Activated T-helper 1 cell treated with anti-CD3 and anti-CD28 coated beads, Interleukin-12 subunit alpha, Interleukin-12 subunit beta, Interleukin-2, Interleukin-4 antibody, amounts not matched to agents 30 ng/mL and 10 ng/mL and 1 ng/mL, durations not matched to agents 14 hours and 24 hours and 36 hours (primary cell): ENCODE measurements at places on chromosomes 2 and 18.

DNA sequence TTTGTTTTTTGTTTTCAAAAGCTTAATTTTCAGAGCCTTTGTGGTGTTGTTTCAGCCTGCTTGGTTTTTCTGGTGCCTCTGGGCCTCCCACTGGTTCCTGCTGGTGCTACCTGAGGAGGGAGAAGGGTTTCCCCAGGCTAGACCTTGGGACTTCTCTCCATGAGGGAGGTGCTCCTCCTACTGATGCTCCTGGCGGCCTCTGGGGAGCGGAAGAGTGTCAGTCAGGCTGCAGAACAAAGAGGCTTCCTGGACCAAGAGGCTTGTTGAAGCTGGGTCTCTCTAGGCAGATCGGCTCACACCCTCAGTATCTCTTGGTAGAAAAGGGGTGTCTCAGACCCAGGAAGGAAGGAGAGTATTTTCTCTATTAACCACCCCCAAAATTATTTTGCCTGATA lies 32.2 kb downstream of the RFX8 start:
- no peak for DNase-seq

DNA sequence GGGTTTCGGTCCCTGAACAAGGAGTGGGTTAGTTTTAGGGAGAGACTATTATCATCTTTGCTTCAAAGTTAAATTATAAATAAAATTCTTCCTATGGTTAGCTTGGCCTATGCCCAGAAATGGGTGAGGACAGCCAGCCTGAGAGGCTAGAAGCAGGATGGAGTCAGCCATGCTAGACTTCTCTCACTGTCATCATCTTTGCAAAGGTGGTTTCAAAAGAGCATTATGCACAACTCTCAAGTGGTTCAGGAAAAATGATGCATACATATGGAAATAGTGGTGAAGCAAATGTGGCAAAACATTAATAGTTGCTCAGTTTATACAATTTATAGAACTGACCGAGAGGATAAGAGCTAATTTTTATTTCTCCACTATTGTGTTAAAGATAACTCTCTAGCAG lies 283.9 kb upstream of the FBXO11 start:
- no peak for DNase-seq

DNA sequence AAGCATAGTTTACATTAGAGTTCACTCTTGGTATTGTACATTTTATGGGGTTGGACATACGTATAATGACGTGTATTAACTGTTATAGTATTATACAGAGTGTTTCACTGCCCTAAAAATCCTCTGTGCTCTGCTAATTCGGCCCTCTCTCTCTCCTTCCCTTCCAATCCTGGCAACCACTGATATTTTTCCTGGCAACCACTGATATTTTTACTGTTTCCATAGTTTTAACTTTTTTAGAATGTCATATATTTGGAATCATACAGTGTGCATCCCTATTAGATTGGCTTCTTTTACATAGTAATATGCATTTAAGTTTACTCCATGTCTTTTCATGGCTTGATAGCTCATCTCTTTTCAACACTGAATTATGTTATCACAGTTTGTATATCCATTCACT lies 526.7 kb downstream of the RIT2 start:
- no peak for DNase-seq

GRCh38 chr18:35827275-35827902 lies 145.1 kb upstream of the RMP24 start:
- no peak for DNase-seq

- DNase-seq, result no peak
Measured at GRCh38 chr18:12692206-12692605, 10.3 kb downstream of the CEP76 start.

- DNase-seq, result peak; percentile 33
Measured at GRCh38 chr2:70995426-70995729, 705 bp upstream of the TEX261 start.

DNA sequence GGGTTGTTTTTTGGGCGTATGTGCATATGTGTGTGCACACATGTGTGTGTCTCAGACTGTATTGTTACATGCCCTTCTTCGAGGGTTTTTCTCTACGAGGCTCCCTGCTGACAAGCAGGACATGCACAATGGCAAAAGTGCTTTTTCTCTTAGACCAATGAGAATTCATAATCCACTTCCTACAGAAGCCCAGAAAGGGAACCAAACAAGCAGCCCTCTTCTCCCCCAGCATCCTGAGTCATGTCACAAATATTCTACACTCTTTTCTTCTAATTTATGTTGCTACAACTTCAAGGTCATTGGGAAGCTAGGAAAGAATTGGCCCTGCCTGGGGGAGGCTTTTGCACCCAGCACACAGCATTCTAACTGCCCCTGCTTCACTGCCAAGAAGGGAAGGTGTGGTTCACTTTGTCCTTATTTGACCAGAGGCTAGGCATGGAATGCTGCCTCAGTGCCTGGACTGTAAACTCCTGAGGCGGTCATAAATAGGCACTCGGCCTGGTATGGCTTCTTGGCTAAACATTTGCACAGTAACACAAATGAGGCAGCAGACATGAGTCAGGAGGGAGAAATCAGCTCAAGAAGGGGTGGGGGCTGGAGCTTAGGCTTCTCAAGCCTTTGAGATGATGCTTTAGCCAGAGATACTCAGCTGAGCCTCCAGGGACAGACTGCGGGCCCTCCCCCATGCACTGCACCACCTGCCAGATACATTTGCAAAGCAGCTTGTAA lies 92.7 kb upstream of the KLF7 start:
- no peak for DNase-seq

DNA sequence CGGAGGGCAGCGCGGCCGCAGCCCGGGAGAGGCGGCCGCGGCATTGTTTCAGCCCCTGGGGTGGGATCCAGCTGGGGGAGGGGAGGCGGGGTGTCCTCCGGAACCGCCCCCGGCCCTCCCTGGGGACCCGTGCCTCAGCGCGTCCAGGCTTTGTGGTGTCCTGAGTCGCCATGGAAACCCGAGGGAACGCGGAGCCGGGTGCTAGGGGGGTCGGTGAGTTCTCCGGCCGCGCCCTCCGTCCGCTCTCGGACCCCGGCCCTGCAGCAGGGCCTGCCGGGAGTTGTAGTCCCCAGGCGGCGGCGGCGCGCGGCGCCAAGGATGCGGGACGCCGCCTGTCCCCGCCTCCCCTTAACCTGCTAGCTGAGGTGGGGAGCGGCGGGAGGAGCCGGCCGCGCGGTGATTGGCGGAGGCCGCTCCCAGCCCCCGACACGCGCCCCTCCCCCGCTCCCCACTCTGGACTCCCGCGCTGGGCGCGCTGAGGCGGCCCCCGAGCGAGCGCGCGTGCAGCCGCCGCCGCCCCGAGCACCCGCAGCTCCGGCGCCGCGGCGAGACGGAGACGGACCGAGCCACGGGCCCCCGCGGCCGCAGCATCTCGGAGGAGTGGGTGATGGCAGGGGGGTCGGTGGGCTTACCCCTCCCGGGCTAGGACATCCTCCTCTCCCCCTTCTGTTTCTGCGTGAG lies at the start of gene DPYSL5:
DPYSL5 (plus strand) TSS at position 478 of the 681 bp plus-strand sequence. CDS start 50,368 bp downstream, outside the sequence.
- DNase-seq, result no peak

DNA sequence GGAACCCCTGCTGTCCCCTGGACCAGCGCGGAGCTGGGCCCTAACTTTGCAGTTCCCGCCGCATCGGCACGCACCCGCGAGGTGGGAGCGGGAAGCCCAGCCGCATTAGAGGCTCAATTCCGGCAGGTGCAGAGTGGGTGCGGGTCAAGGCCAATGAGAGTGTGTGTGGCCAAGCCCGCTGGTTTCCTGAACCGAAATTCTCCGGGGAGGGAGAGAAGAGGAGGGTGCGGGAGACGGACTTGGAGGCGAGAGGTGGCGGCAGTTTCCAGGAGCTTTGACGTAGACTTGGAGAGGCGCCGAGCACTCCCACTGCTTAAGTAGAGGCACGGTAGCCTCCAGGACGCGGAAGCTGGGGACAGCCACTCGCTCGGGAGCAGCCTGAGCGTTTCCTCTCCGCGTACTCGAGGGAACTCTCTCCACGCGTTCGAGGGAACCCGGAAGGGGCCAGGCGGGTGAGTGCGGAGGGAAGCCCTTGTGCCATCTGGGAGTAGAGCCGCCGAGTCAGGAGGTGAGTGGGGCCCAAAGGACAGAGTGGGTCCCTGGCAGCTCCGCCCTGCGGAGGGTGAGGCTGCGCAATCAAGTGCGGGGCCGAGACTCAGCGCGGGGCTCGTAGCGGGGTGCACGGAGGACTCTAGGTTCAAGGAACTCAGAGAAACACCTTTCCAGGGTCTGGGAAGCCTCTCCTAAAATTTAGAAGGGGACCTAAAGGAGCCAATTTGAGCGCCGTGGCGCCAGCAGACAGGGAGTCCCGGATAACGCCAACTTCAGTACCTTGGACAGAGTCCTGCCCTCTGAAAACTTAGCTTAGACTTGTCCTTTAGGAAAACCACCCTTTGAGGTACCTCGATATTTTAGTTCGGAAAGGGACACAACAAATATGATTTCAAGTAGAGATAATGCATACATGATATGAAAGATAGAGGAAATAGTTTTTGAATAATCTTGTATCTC lies at the start of gene FAM237A:
FAM237A (plus strand) TSS at position 413 of the 951 bp plus-strand sequence. CDS start 1,750 bp downstream, outside the sequence.
- no peak for DNase-seq

- no peak for DNase-seq
Measured at GRCh38 chr2:73004889-73005596, 66.5 kb downstream of the SFXN5 start.

GRCh38 chr2:122451040-122451439 lies 695.6 kb downstream of the TSN start:
- no peak for DNase-seq

DNA sequence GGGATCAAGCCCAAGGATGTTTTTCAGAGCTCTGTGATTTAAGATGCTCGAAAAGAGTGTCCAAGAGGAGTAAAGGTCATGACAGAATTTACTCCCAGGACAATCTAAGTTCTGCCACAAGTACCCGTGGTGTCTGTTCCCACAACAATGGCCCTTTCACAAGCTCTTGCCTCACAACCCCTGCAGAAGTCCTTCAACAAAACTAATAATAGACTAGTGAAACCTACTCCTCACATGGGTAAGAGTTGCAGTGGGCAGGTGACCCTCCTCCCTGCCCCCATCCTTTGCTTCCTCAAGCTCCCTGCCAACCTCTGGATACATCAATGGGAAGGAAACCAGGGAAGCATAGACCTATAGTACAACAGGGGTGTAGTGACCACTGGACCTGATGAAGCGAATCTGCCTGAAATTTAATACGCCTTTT lies 34.9 kb downstream of the PTCD3 start:
- DNase-seq, result no peak

- no peak for DNase-seq
Measured at GRCh38 chr2:229335877-229336346, 64.8 kb upstream of the PID1 start.

DNA sequence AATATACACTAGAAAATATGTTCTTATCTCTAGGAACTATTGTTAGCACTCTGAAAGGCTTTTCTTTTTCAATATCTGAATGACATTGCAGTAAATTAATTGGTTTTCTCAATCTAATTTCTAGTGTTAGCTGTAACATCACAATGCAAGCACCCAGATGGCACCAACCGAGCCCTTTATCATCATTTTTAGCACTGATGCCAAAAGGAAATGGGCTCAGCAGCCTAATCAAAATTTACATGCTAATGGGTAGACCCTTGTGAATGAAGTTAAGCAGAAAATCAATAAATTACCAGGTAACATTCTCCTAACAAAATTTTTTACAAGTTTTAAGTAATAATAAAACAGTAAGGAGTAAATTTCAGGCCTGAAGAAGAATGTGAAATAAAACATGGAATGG lies 53.5 kb upstream of the PGAP1 start:
- DNase-seq, result no peak

DNA sequence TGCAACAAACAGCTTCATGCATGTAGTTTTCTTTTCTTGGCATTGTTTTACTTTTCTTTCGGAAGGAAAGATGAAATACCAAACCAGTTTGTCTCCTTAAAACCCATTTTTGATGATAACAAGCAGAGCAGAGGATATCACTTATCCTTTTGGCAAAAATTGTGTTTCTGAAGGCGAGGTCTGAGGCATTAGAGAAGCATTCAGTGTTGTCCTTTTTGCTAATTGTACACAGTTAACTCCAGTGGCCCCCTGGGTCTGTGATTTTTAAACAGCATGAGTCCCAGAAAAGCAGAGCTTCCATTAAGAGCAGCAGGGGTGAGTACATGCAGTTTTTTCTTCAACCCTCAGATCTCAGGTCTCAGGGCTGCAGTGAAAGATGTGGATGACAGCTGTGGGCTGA lies 41.3 kb downstream of the TTC39C start:
- no peak for DNase-seq

GRCh38 chr2:151543876-151544275 lies 134.2 kb downstream of the RIF1 start:
- no peak for DNase-seq

DNA sequence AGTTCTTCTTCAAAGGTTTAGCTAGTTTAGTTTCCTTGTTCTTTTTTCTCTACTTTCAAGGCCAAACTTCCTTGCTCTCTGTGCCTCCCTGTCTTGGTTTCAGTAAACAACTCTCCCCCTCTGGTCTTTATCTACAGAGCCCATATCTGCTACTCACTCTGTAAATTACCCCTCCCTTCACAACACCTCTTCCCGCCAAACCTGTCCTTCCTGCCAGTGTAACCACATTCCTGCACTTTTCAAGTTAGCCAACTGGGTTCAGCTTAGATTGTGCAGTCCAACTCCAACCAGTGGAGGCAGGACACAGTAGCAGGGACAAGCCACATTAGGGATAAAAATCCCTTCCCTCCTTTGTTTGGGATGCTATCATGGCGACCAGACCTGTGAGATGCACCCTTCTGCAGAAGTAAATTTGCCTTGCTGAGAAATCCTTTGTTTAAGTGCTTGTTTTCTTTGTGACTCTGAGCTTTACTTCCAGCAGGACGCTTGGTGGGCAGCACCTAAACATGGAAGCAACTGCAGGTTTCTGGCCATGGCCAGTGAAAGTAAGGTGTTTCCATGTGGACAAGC lies 706.0 kb downstream of the KCNJ3 start:
- no peak for DNase-seq

DNA sequence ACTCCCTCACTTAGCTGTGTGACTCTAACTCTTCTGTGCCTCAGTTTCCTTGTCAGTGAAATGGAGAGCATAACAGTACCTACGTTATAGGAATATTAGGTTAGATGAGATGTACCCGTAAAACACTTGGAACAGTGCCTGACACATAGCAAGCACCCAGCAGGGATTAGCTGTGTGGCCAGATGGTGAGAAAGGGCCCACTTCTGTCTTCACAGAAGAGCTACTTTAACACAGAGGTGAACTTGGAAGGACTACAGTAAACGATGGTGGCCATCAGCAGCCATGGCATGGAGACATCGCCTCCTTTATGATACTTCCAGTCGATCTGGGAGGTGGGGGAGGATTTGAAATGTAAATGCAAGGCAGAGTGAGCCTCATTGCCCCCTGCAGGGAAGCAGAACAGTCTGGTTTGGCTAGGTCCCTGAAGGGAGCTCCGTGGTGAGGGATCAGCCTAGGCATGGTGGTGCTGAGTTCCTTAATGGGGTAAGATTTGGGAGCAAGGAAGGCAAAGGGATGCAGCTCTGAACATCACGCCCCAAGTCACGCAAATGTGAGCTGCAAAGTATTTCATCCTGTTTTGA lies 101.7 kb upstream of the ALPP start:
- DNase-seq, result no peak

GRCh38 chr2:191051825-191052778 lies 38.1 kb upstream of the STAT1 start:
- no peak for DNase-seq

DNA sequence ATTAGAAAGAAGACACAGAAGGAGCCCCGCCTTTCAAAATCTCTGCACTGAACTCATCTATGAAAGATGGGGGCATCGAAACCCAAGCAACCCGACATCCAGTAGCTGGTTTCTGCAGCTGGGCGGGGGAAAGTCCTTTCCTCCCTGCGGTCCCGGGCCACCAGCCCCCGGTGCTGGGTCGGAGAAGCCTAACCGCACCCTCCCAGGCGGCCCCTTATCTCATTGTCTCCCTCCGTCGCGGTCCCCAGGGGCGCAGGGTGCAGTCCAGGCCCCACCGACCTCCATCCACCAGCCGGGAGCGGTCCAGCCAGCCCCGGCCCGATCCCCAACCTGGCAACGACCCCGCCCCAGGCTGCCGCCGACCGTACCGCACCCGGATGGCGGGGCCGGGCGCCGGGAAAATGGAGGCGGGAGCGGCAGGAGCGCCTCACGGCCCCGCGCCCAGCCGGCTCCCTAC lies 452 bp downstream of the RAPH1 start:
- peak; percentile 26 for DNase-seq
